ENCODE measurements at places on chromosomes 6 and 20. TPM values are rescaled to one million over a fixed set of nuclear protein-coding genes. Genes with fewer than 3 reads are reported as not detected.
A peak's percentile ranks its signal among the peaks of the same experiment; 100 is the strongest.

The CSNK2A1 gene
- 116 TPM for total RNA-seq

The TRIM10 gene
- not detected for total RNA-seq

GRCh38 chr6:27684264-27685211, 211.6 kb upstream of the ZNF184 start:
- peak; percentile 74 for DNase-seq

DNA sequence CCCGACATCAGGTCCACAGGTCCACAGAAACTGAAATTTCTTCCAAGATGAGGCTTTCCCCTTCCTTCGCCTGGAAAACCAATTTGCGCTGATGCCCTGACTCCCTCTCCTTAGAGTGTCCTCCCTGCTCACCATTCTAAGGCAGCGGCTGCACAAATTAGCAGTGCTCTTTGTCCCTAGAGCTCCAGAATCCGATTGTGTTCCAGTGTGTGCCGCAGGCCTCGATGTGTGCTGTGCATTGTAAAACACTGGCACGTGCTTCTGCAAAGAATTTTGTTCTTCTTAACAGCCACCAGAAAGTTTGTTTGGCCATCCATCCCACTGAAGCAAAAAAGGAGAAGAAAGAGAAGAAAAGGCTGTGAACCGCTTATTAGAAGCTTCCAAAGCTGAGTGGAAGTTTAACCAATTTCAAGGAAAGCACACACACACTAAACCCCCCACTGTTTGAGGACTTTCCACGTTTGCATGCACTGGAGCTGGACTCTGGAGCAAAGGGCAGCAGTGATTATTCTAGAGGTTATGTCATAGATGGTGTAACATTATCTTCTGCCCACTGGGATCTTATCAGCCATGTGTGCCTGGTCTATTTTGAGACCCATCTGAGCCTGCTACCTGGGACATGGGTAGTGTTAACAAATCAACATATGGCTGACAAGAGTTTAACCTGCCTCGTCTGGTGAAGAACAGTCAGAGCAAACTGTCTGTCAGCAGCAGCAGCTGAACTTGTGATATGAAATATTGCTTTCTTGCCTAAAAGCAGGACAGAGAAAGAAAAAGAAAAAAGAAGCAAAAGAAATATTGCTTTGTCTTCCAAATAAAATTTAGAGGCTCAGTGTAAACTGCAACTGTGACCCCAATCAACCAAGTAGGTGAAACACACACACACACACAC, 64.9 kb upstream of the RREB1 start:
- DNase-seq, result no peak

GRCh38 chr6:42075159-42075838, 25.0 kb downstream of the TAF8 start:
- DNase-seq, result peak; percentile 61

GRCh38 chr6:161101517-161101916, 109.9 kb downstream of the MAP3K4 start:
- DNase-seq, result no peak

Measured in activated CD8-positive, alpha-beta T cell treated with anti-CD3 and anti-CD28 coated beads, Interleukin-2, amount 10 ng/mL, durations not matched to agents 7 days and 5 days (primary cell).